ENCODE measurements at places on chromosomes 1 and 21. TPM values are rescaled to one million over a fixed set of nuclear protein-coding genes. Genes with fewer than 3 reads are reported as not detected.
A peak's percentile ranks its signal among the peaks of the same experiment; 100 is the strongest.

DNA sequence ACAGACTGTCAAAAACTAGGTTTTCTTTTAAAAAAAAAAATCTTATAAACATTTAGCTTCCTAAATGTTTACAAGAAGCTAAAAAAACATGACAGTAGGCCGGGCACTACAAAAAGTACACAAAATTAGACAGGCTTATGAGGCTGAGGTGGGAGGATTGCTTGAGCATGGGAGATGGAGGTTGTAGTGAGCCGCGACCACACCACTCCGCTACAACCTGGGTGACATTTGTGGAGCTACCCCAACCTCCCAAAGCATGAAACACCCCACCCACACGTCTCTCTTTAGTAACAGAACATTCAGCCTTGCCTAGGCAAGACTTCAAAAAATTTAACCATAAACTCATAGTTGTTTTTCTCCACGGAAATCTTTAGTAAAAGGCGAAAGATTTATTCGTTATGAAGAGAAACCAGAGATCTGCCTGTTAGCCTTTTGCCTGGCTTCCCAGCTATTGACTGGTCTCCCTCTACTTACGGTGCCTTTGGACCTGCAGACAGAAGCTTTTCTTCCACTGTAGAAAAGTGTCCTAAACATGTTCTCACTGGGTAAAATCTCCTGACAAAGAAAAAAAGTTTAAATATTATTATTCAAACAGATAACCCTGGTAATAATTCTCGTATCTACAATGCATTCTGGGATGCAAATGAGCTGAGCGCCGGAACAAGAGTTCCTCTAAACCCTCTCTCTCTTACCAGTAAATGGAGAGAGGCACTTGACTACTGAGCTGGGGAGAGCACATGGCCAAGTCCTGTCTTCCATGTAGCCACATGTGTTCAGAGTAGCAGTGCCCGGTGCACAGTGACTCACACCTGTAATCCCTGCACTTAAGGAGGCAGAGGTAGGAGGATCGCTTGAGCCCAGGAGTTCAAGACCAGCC is 9.2 kb downstream of the RNU5D-1 start:
- peak; percentile 99 for DNase-seq

GRCh38 chr1:115056395-115056798 is 26.8 kb downstream of the TSHB start:
- DNase-seq: no peak

GRCh38 chr21:35614396-35614921 is 445.9 kb downstream of the SETD4 start:
- peak; percentile 4 for DNase-seq

DNA sequence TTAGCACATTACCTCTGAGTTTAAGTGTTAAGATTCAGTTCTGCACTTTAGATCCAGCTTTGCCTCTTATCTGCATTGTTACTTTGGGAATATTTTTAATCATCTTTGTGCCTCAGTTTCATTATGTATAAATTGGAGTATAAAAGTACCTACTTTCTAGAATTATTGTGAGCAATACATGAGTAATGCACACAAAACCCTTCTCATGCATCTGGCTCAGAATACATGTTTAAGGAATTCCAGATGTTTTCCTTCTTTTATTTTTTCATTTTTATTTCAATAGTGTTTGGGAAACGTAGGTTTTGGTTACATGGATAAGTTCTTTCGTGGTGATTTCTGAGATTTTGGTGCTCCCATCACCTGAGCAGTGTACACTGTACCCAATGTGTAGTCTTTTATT is 14.2 kb downstream of the C8A start:
- no peak for DNase-seq

GRCh38 chr1:245301162-245301580 is 146.4 kb downstream of the KIF26B start:
- DNase-seq: no peak

DNA sequence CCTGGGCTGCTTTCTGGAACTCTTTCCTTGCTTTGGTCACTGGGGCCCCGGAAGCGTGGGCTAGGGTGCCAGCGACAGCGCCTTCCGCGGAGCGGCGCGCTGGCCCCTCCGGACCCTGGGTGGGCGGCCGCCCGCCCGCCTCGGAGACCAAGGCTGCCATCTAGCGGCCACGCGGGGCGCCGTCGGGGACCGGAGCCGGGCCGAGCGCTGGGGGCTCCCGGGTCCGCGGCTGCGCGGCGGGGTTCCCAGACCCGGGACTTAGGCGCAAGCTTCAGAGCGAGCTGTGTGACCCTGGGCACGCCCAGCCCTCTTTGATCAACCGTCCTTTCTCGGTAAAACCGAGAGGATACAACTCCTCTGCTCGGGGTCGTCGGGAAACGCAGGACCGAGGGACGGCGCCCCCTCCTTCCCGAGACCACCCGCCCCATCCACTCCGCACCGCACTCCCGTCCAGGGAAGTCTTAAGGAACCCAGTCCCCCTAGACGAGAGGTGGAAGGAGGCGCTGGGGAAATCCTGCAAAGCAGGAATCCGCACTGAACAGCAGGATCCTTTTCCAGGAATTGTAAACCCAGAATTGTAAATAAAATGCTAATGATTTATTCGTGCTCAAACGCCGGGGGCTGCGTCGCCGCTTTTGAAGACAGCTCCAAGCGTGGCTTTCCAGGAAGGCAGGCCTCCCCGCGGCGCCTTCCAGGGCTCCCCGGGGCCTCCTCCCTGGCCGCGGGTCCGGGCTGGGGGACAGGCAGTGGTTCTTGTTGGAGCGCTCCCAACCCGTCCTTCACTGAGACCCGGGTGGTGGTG is 41.2 kb downstream of the RRAGC start:
- DNase-seq: no peak

GRCh38 chr21:35043549-35043948 is 5.6 kb downstream of the RUNX1 start:
- no peak for DNase-seq

- no peak for DNase-seq
These were observed 16.8 kb downstream of the SUCO start for GRCh38 chr1:172549621-172550280.

- DNase-seq: no peak
These were observed 7.3 kb downstream of the SCYL3 start for GRCh38 chr1:169886422-169886821.

- DNase-seq: no peak
These were observed 10.0 kb upstream of the MORC3 start for GRCh38 chr21:36310016-36310415.

- DNase-seq: peak; percentile 31
These were observed 3.4 kb downstream of the SLC26A9 start for GRCh38 chr1:205939690-205940330.

GRCh38 chr1:40621821-40622450 is 43.5 kb downstream of the RIMS3 start:
- no peak for DNase-seq

- DNase-seq: no peak
These were observed 184.4 kb downstream of the USH2A start for GRCh38 chr1:216238844-216239243.

GRCh38 chr1:7432900-7433380 is 338.2 kb upstream of the VAMP3 start:
- DNase-seq: no peak

EFNA3 gene
- 20.4 TPM for total RNA-seq

TMOD4 gene
- total RNA-seq: 1.8 TPM

SH2D5 gene
- 10.4 TPM for total RNA-seq

LEPROT gene
- 25.7 TPM for total RNA-seq

RCSD1 gene
- total RNA-seq: 0.15 TPM

RGS4 gene
- total RNA-seq: not detected

CGN gene
- 19.7 TPM for total RNA-seq

FLG2 gene
- total RNA-seq: not detected

LAMC2 gene
- 22.2 TPM for total RNA-seq

RHBG gene
- total RNA-seq: 5.7 TPM
